ENCODE measurements at places on chromosomes 2 and 18. TPM values are rescaled to one million over a fixed set of nuclear protein-coding genes. Genes with fewer than 3 reads are reported as not detected.

C2orf72 gene
- total RNA-seq, result not detected

RBKS gene
- total RNA-seq, result 0.99 TPM

MAP3K19 gene
- total RNA-seq, result not detected

STAT4 gene
- total RNA-seq, result 0.09 TPM

SMAD4 gene
- 54.5 TPM for total RNA-seq

SGPP2 gene
- total RNA-seq, result not detected

CXCR1 gene
- not detected for total RNA-seq
